ENCODE measurements at places on chromosomes 13 and 19.
A peak's percentile ranks its signal among the peaks of the same experiment; 100 is the strongest.

DNA sequence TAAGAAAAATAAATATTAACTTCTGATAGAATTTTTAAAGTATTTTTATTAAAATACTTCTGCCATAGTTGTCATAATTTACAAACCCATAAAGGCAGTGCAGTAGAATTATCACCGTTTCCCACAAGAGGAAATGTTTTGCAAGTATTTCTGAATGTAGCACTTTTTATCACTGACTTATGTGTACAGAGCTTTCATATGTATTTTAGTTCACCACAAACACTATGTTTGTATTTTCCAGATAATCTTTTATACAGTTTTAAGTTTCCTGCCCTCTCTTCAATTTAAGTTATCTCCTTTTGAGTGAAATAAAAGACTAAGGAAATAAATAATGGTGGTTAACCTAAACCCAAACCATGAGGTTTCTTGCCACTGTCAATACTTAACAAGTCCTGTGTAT is 24.2 kb downstream of the MIPEP start:
- no peak for DNase-seq

GRCh38 chr13:74299721-74300120 is 165.5 kb upstream of the KLF12 start:
- no peak for DNase-seq

- DNase-seq, result peak; percentile 14
These were observed 18.2 kb downstream of the ZNF565 start for GRCh38 chr19:36196249-36196648.

DNA sequence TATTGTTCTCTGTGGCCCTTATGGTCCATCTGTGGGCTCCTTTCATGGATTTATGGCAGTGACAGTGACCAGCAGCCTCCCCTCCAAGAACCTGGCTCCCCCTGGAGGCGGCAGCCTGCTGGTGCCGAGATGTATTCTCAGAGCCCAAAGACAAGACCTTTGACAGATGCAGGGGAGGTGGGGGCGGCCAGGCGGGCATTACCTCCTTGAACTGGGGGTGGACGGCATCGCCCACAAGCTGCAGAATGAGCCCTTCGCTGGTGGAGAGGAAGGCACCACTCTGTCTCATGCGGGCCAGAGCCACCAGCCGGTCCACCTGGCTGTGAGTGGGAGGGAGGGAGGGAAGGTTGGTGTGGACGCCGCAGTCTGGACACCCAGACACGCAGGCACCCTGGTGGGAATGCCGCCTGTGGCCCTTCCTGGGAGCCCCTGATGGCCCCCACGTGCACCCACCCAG is 6.6 kb downstream of the ISOC2 start:
- DNase-seq, result peak; percentile 40

- peak; percentile 77 for DNase-seq
These were observed 187.1 kb downstream of the TDRD3 start for GRCh38 chr13:60583911-60584753.

- DNase-seq, result peak; percentile 2
These were observed 710.3 kb upstream of the SLITRK5 start for GRCh38 chr13:86960876-86961275.

DNA sequence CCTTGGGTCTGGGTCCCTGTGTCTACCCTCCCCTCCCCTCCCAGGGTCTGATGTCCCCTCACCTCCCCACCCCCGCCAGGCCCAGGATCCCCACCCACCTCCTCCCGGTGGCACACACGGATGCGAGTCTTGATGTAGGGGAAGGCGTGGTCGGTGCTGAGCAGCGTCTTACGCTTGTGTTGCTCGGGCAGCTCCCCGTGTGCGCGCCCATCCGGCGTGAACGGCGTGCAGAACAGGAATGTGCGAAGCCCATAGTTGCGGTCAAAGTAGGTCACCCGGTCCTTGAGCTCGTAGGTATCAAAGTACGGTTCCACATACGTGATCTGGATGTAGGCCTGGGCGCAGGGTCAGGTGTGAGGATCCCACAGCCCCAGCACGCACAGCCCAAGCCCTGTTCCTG is 4.4 kb upstream of the KANK2 start:
- DNase-seq, result no peak

DNA sequence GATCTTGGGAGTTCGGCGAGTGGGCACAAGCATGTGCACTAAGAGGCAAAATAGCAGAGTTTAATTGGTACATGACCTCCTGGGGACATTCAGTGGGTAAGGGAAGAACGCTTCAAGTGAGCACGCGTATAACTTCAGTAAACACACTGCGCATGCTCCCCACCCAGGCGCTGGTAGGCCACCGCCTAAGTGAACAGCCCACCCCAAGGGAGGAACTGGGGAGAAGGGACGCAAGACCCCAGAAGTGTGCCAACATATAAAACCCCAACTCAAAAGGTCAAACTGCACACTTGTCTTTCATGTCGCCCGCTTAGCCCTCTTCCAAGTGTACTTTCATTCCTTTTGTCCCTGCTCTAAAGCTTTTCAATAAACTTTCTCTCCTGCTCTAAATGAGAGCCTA is 10.5 kb upstream of the NTN5 start:
- peak; percentile 50 for DNase-seq

- DNase-seq, result peak; percentile 26
These were observed 53.0 kb downstream of the LRCH1 start for GRCh38 chr13:46605825-46606554.

- DNase-seq, result no peak
These were observed 15.9 kb upstream of the ZNF30 start for GRCh38 chr19:34910770-34911169.

DNA sequence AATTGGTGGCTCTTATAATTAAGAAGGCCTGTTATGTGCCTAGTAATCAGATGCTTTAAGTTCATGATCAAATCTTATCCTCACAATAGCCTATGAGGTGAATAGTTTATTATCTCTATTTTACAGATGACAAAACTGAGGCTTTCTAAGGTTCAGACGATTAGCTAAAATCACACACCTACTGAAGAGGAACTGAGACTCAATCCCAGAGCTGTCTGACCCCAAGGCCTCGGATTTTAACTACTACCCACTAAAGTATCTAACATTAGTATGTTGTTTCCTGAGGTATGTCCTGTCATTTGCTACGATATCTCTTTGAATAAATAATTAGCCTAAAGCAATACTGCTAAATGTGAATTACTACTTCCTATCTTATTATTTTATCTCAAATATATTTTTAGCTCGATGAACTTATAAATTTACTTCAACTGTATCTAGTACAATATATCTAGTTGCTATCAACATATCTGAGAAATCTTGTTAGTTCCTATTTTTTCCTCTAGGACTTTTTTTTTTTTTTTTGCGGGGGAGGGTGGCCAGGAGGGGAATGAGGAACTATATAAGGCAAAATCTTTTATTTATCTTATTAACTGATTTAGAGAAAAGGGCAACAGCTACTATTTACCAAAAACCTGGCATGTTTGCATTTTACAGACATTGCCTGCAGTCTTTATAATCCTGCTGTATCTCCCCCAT is 118.5 kb downstream of the ABCC4 start:
- DNase-seq, result no peak

DNA sequence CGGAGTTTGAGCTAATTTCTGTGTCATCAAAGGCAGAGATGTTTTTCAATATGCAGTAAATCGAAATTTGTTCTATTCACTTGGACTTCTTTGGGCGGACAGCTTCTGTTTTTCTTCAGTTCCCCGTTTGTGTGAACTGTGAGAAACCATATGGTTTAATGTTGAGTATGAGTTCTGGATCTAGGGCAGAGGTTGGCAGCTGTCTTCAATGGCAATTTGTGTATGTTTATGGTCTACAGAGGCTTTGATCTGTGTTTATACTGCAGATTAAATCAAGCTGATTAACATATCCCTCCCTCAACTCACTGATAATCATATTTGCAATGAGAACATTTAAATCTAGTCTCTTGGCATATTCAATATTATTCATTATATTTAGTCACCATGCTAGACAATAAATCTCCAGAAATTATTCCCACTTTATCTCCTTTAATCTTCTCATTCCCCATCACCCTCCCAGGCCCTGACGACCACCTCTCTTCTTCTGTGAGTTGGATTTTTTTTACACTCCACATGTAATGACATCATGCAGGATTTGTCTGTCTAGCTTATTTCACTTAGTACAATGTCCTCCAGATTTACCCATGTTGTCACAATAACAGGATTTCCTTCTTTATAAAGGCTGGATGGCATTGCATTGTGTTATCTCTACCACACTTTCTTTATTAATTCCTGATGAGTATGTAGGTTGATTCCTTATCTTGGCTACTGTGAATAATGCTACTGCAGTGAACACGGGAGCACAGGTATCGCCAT is 9.0 kb downstream of the ZNF331 start:
- DNase-seq, result no peak

DNA sequence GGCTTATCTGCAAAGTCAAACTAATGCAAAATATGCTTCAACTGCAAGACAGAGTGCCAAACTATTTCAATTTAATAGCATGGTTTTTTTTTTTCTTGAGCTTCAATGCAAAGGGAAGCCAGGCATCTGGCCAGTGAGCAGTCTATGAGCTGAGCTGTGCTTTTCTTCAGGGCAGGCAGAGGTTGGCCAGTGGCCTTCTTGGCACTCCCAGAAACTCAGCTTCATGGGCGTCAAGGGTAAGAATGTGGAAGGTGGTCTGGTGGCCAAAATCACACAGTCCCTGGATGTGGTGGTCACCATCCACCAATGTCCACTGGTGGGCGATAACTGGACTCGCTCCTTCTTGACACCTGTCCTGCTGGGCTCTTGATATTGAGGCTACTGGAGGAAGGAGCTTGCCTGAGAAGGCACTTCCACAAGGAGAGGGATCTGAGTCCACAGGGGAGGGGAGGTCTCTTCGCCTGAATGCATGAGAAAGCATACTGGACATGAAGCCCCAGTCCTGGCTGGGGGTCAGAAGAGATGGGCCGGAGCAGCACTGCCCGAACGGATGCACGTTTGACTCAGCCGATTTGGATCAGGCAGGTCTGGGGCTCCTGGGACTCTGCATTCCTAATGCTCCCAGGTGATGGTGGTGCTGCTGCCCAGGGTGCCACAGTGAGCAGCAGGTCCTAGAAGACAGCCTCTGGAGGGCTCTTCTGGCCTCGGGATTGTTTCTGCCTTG is 17.1 kb downstream of the COL4A2 start:
- no peak for DNase-seq

DNA sequence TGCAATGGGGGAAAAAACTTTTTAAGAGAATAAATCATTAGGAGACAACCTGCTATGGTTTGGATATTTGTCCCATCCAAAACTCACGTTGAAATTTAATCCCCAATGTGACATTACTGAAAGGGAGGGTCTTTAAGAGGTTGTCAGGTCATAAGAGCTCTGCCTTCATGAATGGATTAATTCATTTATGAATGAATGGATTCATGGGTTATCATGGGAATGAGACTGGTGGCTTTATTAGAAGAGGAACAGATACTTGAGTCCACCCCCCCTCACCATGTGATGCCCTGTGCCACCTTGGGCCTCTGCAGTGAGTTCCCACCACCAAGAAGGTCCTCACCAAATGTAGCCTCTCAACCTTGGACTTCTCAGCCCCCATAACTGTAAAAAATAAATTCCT is 37.0 kb upstream of the DCT start:
- no peak for DNase-seq

GRCh38 chr13:110216398-110217041 is 90.4 kb downstream of the COL4A1 start:
- DNase-seq, result peak; percentile 75

DNA sequence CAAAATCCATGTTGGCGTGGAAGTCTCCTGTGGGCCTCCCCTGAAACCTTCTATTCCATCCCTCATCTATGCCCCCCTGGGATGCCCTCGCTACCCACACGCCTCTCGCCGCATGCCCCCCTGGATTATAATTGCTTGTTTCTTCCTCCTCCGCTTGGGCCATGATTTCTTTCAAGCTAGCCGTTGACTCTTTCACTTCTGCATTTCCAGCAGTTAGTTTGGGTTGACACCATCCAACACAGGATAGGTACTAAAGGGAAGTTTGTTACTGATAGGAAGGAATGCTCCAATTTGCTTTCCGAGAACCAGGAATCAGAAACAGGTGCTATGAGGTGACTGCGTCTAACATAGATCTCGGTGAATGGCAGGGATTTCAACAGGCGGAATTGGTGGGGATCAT is 7.7 kb upstream of the SLC25A15 start:
- DNase-seq, result no peak

- DNase-seq, result no peak
These were observed 113.1 kb upstream of the FNDC3A start for GRCh38 chr13:48862572-48862971.

- no peak for DNase-seq
These were observed 826 bp upstream of the BSG start for GRCh38 chr19:571566-571974.

DNA sequence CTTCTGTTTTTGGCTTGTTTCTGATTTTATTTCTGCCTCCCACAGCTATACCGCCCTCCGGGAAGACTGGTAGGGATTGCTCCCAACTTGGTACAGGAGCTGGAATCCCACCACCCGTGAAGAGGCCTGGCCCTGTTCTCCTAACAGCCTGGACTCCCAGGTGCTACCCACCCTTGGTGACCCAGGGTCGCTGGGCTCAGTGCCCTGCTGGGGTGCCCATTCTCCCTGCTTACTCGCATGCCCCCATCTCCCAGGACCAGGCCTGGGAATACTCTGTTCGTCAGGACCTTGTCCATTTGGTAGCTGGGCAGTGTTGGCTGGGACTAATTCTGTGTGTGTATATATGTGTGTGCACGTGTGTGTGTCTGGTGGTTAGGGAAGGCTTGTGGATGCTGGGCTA is 41.0 kb upstream of the TMTC4 start:
- no peak for DNase-seq

DNA sequence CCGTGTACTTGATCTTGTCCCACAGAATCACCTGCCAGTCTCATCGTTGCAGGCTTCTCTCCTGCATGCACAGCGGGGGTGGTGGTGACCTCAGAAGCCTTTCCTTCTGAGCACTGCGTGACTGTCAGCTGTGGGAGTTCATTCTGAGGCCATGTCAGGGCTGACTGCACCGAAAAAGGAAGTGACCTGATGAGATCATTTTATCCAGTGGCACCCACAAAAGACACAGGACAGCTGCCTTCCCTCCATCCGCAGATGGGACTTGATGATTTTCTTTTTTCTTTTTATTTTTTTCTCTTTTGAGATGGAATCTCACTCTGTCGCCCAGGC is 89.7 kb downstream of the RAB20 start:
- no peak for DNase-seq

GRCh38 chr19:44653977-44654774 is 10.5 kb downstream of the PVR start:
- DNase-seq, result peak; percentile 48

- no peak for DNase-seq
These were observed 24.7 kb downstream of the PPP1R37 start for GRCh38 chr19:45117671-45118070.

GRCh38 chr13:38819053-38819452 is 132.2 kb downstream of the FREM2 start:
- no peak for DNase-seq

- DNase-seq, result no peak
These were observed 14.3 kb upstream of the FOXO1 start for GRCh38 chr13:40680659-40681323.
